ENCODE measurements at places on chromosomes 6 and 20.

DNA sequence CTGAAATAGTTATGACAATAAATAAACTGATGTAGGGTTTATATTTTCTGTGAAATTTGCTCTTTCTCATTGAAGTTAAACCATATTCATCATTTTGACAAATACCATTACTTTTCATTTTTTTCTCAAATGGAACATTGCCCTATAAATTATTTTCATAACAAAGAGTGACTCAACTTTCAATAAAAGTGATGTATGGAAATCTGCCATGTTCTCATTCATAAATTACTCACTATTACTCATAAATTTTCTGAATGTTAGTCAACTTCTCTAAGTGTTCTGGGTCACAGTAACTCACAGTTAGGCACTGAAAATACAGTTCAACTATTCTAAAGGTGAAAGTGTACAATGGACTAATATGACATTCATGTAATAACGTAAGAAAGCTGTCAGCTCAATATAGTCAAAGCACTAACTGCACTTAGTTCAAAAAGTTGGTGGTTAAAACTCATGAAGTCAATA, 19.0 kb upstream of the STX11 start:
- DNase-seq: no peak

- DNase-seq: peak; percentile 70
These were observed 118.9 kb downstream of the ARMC2 start for GRCh38 chr6:108966855-108967755.

GRCh38 chr6:36798852-36799251, 40.4 kb downstream of the CPNE5 start:
- no peak for DNase-seq

DNA sequence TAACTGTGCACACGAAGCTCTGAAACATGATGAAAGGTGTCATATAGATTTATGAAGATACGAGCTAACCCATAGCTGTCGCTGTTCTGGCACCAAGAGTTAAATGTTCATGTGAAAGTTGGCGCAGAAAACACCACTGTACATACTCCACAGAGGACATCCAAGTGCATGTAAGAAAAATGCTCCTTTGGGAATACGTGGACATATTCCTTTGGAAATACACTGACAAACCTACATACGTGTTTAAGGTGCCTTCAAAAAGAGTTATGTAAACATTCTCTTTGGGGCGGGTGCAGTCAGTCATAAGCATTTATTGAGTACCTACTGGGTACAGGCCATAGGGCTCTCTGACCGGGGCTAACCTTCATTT, 723 bp upstream of the ARID1B start:
- peak; percentile 87 for DNase-seq

DNA sequence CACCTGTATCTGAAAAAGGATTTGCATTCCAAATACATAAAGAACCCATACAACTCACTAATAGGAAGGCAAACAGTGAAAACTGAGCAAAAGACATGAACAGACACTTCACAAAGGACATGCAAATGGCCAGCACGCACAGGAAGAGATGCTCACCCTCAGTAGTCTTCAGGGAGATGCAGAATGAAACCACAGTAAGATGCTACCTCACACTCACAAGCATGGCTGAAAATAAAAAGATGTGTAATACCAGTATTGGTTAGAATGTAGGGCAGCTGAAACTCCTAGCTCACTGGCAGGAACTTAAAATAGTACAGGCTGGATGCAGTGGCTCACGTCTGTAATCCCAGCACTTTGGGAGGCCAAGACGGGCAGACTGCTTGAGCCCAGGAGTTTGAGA, 64.6 kb downstream of the SNX5 start:
- DNase-seq: no peak

DNA sequence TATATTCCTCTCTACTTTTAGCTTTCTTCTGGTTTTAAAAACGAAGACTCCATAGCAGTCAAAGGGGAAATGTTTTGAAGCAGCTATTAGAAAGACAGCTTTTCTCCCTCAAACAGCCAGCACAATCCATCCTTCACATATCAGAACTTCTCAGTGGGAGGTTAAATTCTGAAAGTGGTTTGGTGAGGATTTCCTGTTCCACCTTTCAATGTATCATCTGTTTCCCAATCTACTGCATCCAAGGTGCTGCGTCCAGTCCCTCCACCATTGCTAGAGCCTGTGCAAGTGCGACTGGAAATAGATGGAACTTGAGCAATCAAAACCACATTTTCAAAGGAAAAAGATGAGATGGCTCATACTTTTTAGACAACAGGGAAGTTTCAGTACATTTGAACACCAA, 508.3 kb upstream of the ARID1B start:
- no peak for DNase-seq

- DNase-seq: peak; percentile 86
These were observed 168.7 kb upstream of the PRSS16 start for GRCh38 chr6:27078734-27079357.

GRCh38 chr20:47318586-47319516, 37.6 kb downstream of the ZMYND8 start:
- peak; percentile 33 for DNase-seq

DNA sequence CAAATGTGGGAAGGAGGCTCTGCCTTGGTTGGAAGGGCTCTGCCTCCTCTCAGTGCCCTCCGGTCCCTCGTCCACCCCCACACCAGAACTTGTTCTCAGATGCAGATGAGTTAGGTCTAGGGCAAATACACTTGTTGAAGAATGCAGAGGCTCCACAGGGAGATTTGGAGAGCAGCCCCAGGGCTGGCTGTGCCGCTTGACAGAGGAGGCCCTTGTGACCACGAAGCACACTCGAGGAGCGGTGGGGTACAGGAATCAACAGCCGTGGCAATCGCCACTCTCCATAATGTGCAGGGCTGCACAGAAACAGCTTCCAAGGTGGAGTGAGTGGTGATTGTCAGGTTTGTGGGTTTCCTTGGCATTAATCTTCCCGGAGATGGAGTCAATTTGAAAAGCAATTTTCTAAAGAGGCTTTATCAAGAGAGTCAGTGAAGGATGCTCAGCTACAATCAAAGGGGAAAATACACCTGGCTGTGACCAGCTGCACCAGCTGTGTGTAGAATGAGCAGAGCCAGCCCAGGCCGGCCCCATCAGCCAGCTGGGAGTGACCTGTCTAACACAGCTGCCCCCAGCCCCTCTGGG, 59.5 kb downstream of the BFSP1 start:
- no peak for DNase-seq

DNA sequence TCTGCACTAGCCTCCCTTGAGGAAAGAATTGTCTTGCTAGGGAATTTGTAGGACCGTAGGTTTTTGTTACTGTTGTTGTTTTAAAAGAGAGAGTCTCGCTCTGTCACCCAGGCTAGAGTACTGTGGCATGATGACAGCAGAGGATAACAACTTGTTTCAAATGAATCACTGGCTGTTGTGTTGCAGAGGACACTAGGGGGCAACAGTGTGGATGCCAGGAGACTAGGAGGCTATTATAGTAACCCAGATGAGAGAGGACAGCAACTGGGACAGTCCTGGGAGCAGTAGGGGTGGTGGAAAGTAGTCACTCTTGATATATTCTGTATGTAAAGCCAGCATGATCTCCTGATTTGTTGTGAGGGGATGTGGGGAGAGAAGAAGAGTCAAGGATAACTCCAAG, 41.8 kb upstream of the LAMA4 start:
- peak; percentile 47 for DNase-seq

GRCh38 chr6:45933855-45934254, 81.8 kb downstream of the CLIC5 start:
- DNase-seq: no peak

DNA sequence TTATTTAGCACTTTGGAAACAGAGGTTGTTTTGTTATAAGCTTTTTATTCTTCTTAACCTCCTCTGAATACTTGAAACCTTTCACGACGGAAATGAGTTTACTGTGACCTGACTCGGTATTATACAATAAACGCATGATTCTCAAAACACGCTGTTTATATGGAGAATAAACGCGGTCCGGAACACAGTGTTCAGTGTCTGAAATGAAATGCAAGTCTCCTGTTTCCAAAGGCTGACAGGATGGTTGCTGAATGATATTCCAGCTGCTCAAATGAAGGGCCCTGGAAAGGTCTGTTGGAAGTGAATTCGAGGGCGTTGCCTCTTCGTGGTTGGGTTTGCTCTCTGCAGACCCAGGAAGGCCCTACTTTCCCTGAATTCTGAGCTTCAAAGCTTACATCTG, 83.4 kb downstream of the RSPH3 start:
- DNase-seq: no peak

- no peak for DNase-seq
These were observed 32.6 kb downstream of the AIG1 start for GRCh38 chr6:143093290-143093689.

DNA sequence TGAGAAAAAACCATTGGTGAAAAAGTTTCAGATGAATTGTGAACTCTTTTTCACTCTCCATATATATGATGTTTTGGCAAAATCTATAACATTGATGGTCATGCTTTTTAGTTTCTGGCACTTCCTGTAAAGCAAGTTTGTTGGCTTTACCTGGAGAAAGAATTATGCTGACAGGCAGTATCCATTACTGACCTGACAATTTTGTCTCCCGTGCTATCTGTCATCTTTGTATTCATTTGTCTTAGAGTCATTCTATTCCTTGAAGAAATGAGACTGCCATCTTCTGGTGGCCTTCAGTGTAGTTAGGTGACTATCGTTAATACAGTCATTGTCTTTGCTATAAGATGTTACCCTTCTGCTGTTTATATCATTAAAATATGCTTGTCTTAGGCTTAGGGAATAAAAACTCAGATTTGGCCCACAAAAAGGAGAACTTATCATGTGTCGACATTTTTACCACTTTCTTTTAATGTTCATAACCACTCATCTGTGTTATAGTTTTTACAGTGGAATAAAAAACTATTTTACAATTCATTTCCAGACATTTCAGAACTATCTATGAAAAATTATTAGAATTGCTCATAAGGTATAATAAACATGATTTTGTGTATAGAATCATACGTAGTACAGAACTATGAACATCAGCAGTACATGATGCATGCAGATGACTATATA, 707.0 kb downstream of the EPM2A start:
- peak; percentile 87 for DNase-seq

DNA sequence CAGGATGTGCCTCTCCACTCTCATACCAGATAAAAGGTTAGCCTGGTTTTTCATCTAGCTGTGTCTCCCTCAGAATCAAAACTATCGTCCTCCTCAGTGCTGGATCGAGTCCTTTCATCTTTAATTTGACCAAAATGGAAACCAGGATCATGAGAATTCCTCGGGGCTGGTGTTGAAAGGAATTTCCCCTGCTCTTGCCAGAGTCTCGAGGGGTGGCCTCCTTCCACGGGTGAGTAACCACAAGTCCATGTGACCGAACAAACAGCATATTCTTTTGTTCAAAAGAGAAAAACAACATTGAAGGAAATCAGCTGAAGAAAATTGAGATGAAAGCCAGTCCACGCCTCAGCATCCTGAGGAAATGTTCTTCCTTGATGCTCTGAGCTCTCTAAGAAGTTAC, 165.9 kb upstream of the CDYL start:
- no peak for DNase-seq

- no peak for DNase-seq
These were observed at the start of gene EBF4 for GRCh38 chr20:2692036-2692885. TSS of gene EBF4 (plus strand) at chr20:2692780. CDS start at chr20:2693646, 866 bp downstream.

- DNase-seq: no peak
These were observed 117.4 kb upstream of the SOX4 start for GRCh38 chr6:21476112-21476511.

- DNase-seq: no peak
These were observed 18.1 kb downstream of the ACSS1 start for GRCh38 chr20:25039697-25040437.

- no peak for DNase-seq
These were observed 77.1 kb downstream of the DHX35 start for GRCh38 chr20:39039261-39039660.

GRCh38 chr6:130161683-130162404, 60.9 kb downstream of the SAMD3 start:
- no peak for DNase-seq

DNA sequence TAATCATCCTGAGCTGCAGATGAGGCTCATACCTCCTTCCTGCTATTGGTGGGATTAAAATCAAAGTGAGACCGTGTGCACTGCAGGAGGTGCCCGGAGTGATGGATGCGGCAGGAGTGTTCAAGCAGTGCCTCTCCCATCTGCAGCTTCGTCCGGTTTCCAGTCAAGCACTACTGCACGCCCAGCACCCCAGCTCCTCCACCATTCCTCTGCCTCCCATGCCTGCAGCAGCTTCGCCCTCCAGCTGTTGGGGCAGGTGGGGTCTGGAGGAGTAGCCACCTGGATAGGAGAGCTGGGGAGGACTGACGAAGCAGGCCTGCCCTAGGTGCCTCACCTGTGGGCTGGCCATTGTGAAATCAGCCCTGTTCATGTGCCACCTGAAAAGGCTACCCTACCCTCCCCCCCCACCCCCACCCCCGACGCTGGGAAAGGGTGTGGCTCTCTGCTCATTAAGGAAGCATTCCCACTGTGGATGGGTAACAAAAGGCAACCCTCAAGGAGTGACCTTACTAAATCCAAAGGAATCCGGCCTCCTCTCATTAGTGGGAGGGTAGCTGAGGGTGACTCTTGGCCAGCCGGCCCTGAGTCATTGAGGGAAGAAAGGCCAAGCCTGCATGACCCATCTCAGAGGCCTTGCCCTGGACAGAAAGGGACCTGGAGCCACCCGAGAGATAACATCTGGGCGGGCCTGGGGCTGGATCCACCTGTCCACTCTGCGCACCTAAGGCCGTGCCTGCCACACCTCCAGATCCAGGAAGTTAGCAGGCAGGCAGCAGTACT, 115.9 kb upstream of the ARMC2 start:
- DNase-seq: no peak

DNA sequence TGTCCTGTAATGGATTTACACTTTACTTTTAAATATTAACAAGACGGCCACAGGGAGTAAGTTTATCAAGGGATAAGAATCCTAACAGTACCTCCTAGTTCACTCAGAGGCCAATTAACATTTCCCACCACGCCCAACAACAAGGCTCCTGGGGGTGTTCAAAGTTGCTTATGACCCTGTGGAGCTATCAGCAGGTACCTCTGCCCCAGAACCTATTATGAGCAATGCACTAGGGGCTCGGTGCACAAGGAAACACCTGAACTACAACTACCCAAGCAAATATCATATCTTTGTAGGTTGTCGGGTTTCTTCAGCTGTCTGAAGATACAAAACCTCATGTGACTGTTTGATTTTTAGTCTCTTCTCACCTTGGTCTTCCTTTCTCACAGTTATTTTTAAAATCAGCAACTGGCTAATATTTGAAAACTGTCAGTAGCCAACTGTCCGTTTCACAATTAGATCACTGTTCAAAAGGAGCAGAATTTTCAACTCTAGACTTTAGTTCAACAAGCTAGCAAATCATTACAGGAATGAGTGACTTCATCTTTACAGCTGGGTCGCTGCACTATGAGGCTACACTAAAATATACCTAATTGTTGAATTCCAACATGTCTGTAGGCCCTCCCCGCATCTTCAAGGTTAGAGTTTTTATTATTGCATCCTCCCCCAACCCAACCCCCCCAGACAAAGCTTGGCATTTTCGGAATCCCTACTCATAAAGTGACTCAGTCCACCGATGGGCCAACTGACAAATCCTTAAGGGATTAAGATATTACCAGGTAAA, 38.1 kb downstream of the B4GALT5 start:
- DNase-seq: no peak

DNA sequence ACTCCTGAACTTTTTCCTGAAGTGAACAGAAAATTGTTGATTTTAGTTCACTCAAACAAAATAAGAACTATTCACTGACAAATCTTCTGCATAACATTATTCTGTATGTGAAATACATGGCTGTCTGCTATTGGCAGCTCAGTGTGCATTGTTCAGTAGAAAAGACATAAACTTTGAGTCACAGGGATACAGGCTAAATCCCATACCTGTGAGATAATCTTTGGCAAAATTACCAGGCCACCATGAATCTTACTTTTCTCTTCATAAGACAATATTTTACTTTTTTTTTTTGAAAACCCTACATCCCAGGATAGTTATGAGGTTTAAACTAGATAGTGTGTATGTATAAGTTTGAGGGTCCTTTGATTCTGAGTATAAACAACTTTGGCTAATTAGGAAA, 224.8 kb downstream of the GRM1 start:
- DNase-seq: no peak
